ENCODE measurements at places on chromosomes 5 and 9. TPM values are rescaled to one million over a fixed set of nuclear protein-coding genes. Genes with fewer than 3 reads are reported as not detected.
A peak's percentile ranks its signal among the peaks of the same experiment; 100 is the strongest.

DNA sequence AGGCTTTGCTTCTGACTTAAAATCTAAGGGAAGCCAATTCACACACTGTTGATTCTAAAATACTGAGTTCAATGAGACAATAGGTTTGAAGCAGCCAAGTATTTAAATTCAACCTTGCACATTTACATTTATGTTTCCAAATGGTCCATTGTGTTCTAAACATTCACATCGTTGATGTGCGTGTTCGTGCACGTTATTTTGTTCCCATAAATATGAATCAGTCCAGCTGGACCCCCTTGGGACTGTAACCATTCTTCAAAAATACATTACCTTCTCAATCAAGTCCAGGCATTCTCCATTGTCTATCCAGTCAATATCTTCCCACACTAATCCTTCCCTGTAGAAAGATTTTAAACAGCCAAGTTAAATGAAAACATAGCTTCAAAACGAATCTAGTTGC lies 146.4 kb upstream of the RETREG1 start:
- no peaks in the 10 kb centered on the region for H3K27me3 ChIP-seq
- H3K4me3 ChIP-seq, result no peak overlapping the region
- H3K36me3 ChIP-seq, result peaks cover 29% of the 10 kb centered on the region
- no peak overlapping the region for H3K27ac ChIP-seq

- no peak overlapping the region for H3K27ac ChIP-seq
- H3K4me3 ChIP-seq, result no peak overlapping the region
- H3K4me1 ChIP-seq, result no peaks in the 10 kb centered on the region
- peak; percentile 23 for DNase-seq
- H3K36me3 ChIP-seq, result no peaks in the 10 kb centered on the region
Observed at GRCh38 chr9:97895695-97896332, 26.5 kb downstream of the TRMO start.

DNA sequence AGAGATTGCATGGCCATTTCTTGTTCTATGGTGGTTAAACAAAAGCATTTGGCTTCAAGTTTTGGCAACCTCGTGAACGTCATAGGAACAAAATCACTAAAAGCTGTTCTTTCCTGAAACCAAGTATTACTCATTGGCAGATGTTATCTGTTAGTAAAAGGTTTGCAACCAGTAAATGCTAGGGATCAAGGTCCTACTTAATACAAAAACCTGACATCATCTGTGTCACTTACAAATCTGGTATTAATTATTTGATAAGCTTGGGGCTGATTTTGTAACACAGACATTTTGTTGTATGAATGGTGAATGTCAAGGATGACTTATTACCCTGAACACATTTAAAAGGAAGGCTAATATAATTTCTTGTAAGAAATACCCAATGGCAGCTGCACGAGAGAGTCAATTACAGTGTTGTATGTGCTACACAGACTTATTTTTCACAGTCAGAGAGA lies 486.4 kb upstream of the ZNF608 start:
- no peak for DNase-seq
- H3K27ac ChIP-seq, result no peak overlapping the region
- no peaks in the 10 kb centered on the region for H3K36me3 ChIP-seq
- H3K4me3 ChIP-seq, result no peak overlapping the region
- H3K27me3 ChIP-seq, result no peaks in the 10 kb centered on the region

GRCh38 chr9:90162819-90163218 lies 479.8 kb downstream of the DIRAS2 start:
- no peaks in the 10 kb centered on the region for H3K27me3 ChIP-seq
- no peaks in the 10 kb centered on the region for H3K4me1 ChIP-seq
- no peak for DNase-seq
- no peaks in the 10 kb centered on the region for H3K36me3 ChIP-seq
- H3K4me3 ChIP-seq, result no peak overlapping the region

Gene FABP6
- total RNA-seq, result 8.5 TPM

DNA sequence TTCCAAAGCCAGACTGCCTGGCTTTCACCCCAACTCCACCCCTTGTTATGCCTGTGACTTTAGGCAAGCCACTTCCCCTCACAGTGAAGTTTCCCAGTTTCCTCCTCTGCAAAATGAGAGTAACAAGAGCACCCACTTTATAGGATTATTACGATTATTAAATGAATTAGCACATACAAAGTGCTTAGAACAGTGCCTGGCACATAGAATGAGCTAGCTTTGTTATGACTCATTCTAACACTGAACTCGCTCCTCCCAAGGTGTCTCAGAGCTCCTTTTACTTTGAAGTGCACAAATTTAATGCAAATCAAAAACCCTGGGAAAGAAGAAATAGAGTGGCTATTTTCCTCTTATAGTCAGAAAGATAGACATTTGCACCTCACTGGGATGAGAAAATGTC lies 34.3 kb downstream of the DNAH5 start:
- H3K36me3 ChIP-seq, result no peaks in the 10 kb centered on the region
- no peak for DNase-seq
- no peak overlapping the region for H3K27ac ChIP-seq

DNA sequence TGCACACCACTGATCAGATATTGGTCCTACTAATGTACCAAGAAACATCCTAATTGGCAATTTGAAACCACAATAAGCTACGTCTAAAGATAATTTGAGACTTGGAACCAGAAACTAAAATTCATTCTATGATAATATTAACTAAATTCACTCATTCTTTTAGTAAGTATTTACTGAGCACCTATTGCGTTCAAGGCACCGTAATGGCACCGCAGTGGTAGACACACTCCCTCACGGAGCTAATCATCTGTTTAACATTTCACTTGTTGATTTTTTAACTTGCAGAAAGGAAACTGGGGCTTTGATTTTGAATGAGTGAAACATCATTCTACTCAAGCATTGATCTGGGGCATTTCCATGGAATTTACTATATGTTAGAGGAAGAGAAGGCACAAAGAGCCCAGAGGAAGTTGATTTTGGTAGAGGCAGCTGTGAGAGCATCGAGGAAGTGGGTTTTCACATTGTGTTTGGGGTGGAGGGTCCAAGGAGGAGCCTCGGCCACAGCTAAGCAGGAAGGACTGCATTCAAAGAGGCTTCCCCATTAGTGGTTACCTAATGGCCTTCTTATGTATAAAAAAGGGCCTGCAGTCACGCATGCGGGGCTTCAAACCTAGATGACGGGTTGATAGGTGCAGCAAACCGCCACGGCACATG lies 7.1 kb downstream of the RAPGEF1 start:
- H3K4me3 ChIP-seq, result no peak overlapping the region
- no peaks in the 10 kb centered on the region for H3K27me3 ChIP-seq
- H3K27ac ChIP-seq, result no peak overlapping the region
- H3K36me3 ChIP-seq, result 0 out of 2 replicates have a peak, but pooled peaks cover 3% of the 10 kb centered on the region
- H3K4me1 ChIP-seq, result peaks cover 43% of the 10 kb centered on the region

DNA sequence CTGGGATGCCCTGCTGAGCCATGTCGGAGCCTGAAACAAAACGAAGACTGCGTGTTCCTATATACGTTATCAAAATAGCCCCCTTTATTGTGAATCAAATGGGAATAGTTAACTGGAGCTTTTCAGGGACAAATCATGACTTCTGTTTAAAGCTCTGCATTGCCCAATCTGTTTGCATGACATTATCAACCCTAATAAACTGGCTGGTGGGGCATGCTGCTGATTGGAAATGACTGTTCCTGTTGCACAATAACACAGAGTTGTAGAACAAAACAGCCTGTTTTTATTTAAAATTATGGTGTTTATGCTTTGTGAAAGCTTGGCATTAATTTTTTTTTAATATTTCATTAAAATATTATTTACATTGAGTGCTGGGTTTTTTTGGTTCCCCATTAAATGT lies 215.5 kb downstream of the TMEM167A start:
- no peaks in the 10 kb centered on the region for H3K27me3 ChIP-seq
- H3K4me1 ChIP-seq, result no peaks in the 10 kb centered on the region
- no peak overlapping the region for H3K4me3 ChIP-seq
- H3K27ac ChIP-seq, result no peak overlapping the region
- DNase-seq, result no peak

Gene C6
- 0.37 TPM for total RNA-seq

Measured in HCT116 (cell line).